ENCODE measurements at places on chromosomes 6 and 20.

GRCh38 chr6:18053078-18053477 is 65.6 kb upstream of the KIF13A start:
- DNase-seq: no peak

- DNase-seq: no peak
Observed at GRCh38 chr20:24502661-24503060, 33.2 kb downstream of the SYNDIG1 start.

DNA sequence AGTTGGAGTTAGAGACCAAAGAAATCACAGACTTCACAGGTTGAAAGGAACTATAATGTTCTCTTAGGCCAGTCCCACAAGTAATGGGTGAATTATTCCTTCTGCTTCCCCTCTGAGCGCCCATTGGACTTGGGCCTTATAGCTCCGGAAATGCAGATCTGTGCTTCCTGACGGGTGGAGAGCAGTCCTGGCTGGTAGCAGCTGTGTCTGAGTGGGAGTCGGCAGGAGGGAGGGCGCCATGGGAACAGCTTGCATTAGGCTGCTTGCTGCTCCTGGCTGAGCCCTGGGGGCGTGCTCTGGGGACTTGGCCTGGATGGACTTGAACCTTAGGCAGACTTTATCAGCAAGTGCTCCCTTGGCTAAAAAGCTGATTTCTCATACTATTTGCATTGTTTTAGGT is 18.4 kb upstream of the NUP153 start:
- DNase-seq: no peak

DNA sequence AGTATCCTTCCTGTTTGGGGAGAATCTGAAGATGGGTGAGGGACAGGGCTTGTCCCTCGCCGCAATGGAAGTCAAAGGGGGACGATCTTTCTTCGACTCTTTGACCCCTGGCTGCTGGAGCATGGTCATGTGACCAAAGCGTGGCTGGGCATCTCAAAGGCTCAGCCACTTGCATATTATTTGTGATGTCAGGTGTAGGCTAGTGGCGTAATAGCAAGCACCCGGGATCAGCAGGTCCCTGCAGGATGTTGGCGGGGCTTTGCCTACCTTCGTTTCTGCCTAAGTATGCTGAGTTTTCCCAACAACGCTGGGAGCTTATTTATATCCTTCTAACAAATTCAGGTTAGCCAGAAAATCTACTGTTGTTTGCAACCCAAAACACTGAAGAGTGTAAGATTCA is 50.3 kb upstream of the IL20RA start:
- no peak for DNase-seq

GRCh38 chr6:83958241-83958685 is 75.3 kb upstream of the MRAP2 start:
- no peak for DNase-seq

GRCh38 chr6:151379933-151380847 is 11.2 kb downstream of the ZBTB2 start:
- DNase-seq: no peak

DNA sequence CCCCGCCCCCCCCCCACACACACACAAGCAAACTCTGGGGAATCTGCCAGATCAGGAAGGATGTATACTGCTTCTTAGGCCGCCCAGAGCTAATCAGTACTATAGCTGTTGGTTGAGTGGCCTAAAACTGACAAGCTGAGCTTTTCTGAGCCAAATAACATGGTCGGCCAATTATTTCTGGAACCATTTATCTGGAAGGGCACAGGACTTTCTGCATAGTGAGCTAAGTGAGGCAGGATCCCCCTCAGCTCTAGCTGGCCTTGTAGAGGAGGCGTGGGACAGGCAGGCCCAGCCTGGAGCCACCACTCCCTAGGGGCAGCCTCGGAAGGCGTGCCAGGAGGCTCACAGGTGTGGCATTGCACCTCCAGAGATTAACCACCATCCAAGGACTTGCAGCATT is 200.1 kb downstream of the TMEM242 start:
- DNase-seq: no peak

DNA sequence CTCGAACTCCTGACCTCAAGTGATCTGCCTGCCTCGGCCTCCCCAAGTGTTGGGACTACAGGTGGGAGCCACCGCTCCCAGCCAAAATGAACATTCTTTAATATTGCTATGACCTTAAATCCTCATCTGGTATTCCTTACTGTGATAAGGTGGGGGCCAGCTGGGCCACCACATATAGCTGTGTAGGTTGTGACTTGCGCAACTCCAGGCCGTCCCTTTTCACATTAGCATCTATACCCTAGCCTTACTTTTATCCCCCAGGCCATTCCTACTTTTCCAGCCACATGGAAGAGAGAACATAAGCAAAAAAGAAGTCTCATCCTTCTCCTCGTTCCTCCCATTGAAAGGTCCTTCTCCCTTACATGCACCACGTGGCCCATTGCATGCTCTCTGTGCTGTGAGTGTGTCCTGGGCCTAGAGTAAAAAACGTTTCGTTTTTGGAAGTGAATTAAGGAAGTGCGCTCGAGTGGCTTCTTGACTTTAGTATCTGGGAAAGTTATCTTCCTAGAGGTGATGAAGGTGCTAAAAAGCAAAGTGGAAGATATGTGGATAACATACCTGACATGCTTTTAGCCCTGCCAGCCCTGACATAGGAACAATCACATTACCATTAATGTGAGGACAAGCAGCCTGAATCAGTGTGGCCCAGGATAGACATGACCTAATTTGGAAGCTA is 56.8 kb upstream of the KIF13A start:
- DNase-seq: no peak

DNA sequence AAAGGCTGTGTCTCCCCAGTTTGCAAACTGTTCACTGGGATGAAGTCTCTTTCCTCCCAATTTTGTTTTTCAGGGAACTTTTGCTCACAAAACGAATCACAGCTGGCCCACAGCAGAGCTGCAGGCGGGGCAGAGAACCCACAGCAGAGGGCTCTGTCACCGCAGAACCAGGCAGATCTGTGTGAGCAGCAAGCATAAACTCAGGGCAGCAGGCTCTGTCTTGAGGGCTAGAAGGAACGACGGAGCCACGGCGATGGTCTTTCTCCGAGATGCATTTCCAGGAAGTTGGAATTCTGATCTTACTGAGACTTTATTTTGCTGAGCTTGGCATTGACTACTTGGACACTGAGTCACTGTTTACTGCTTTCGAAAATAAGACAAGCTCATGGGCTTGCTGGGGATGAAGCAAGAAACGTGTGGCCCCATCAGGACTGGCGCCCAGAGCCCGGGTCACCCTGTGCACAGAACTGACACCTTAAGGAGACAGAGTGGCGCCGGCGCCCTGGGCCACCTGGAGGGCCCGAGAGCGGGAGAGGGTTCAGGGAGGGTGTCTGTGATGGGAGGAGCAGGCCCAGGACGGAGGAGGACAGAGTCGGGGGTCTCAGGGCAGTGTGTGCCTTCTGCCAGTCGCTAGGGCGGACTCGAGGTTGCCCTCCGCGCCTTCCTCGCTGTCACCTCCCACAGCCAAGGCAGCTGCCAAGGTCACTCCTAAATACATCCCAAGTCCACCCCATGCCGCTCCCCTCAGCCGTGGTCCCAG is 106.3 kb upstream of the NXT1 start:
- DNase-seq: no peak

GRCh38 chr6:56658326-56658725 is 15.6 kb upstream of the DST start:
- no peak for DNase-seq

GRCh38 chr6:113873043-113873667 is 16.0 kb downstream of the MARCKS start:
- no peak for DNase-seq
